Activated effector memory CD4-positive, alpha-beta T cell treated with anti-CD3 and anti-CD28 coated beads, Interleukin-2, amount 50 U/mL, for 16 hours (primary cell): ENCODE measurements at places on chromosomes 6 and 20.

DNA sequence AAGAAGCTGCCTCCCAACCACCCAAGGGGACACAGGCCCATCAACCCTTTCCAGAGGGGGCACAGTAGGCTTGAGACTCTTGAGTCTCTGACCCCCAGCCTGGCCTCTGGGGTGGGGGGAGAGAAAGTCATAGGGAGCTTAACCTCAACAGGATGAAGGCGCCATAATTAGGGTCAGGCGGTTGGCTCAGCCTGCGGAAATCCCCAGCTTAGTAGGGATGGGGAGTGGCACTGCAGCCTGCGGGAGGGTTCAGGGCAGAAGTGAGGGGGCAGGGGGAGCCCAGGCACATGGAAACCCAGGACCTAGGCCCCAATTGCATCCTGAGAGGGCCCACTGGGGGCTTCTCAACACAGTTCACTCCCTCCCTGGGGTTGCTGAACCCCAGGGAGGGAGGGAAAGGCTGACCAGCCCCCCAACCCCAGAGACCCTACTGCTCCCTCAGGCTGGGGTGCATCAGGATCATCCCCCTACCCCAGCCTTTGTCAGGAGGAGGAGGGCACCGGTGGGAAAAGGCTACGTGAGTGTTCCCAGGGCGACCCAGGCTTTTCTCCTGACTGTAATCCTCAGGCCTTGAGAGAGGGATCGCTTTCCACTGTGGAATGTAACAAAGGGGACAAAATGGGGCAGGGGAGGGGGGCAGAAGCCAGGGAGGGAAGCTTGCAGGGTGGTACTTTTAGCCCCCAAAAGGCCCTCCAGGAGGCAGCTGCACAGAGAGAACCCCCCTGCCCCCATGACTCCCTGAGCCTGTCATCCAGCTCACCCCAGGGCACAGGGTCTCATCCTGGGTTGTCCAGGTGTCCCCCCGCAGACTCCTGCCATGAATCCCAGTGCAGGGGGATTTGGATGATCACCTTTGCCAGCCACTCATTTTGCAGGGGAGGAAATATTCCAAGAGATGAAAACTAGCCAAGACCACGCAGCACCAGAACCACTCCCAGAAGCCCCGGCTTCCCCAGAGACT, 46.4 kb downstream of the MRPL14 start:
- peak; percentile 51 for DNase-seq

GRCh38 chr6:136676075-136676474, 116.2 kb downstream of the MAP3K5 start:
- no peak for DNase-seq

DNA sequence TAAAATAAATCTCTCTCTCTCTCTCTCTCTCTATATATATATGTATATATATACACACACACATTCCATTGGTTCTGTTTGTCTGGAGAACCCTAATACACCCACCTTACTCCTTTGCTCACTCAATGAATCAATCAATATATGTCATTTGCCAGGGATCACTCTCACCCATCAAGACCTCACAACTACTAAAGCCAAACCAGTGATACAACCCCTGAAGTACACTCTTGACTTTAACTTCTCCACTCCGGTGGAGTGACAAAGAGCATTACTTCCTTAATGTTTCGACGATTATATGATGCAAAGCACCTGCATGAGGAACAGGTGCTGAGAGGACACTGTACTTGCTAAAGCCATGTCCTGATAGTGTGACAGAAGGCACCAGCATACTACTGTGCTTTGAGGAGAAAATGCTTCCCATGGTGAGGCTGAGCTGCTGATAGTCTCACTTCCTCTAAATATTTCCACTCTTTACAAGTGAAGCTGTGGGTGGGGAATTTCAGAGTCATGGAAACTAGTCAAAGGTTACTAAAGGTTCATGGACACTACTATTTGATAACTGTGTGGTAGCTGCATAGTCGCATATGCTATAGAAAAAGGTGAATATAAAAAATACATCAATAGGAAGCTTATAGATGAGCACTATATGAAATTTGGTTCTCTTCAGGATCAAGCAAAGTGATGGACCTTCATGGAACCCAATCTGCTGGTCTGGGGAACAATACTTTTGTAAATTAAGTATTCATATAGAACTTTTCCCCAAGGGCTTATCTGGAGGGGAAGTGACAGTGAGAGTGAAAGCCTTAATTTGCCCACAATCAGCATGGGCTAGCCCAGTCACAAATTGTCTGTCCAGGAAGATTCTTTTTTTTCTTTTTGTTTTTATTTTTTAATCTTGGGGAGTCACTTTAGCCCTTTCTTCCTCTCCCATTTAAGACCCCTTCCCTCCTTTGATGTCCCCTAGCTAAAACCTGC, 141.9 kb upstream of the NEDD9 start:
- DNase-seq: no peak

DNA sequence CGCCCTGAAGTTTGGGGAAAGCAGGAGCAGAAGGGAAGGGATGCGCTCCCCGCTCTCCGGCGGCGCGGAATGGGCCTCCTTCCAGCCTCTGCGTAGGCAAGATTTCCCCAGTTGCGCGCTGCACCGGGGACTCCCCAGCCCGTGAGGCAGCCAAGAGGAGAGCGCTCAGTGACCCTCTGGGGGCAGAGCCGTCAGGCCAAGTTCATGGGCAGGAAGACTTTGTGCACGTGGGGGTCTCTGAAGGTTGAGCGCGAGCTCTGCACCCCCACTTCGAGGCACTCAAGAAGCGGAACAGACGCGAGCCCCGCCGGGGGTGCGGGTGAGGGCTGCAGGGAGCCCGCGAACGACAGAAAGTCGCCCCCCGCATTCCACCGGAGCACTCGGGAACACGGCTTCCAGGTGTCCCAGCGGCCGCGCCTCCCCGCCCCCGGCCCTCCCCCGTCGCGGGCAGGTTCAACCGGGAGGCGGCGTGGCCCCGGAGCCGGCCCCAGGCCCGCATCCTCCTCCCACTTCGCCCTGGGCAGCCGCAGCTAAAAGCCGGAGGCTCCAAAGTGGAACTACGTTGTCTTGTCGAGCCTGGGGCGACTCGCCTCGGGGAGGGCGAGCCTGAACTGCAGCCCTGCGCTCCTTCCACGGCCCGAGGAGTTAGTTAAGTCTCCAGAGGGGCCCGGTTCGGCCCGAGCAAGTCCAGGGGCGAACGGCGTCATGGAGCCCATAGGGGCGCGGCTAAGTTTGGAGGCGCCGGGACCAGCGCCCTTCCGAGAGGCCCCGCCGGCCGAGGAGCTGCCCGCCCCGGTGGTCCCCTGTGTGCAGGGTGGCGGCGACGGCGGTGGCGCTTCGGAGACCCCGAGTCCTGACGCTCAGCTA, at the start of gene PPP1R3G:
Gene PPP1R3G (plus strand): TSS at position 561 of the 867 bp plus-strand sequence. CDS start 145 bp downstream, at position 706.
- no peak for DNase-seq

DNA sequence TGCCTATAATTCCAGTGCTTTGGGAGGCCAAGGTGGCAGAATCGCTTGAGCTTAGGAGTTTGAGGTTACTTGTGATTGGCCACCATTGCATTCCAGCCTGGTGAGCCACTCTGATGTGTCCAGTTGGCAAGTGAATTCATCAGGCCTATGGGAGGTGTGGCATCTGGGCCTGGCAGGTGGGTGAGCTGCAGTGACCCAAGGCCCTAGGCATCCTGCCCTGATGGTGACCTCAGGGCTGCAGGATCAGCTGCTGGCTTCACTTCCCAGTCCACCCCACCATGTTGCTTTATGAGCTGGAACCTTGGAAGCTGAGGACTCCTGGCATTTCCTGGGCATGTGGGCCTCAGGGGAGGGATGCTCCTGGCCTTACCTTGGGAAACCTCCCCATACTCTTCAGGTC, 20.5 kb downstream of the RSPH9 start:
- no peak for DNase-seq

DNA sequence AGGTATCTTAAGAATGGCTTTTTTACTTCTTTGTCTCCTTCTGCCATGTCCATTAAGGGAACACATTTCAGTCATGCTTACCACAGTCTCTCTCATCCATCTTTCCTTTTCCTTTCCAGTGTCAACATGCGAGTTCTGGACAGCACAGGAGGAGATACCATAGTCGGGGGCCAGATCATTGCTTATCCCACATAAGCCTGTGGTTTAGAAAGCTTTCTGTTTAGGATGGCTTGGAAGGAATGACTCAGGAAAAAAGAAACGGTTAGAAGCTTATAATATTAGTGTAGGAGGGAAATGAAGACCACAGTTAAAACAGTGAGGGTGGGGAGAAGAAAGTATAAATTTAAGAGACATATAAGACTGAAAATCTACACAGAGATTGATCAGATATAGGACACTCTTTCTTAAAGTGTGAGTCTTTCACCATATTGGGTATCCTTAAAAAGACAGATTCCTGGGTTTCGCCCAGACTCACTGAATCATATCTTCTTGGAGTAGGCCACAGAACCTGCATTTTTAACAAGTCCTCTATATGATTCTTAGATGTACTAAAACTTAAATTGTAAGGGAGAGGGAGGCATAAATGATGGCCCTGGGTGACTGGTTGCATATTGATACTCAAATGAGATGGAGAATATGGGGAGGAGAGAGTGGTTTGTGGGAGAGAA, 36.1 kb downstream of the DSE start:
- no peak for DNase-seq

DNA sequence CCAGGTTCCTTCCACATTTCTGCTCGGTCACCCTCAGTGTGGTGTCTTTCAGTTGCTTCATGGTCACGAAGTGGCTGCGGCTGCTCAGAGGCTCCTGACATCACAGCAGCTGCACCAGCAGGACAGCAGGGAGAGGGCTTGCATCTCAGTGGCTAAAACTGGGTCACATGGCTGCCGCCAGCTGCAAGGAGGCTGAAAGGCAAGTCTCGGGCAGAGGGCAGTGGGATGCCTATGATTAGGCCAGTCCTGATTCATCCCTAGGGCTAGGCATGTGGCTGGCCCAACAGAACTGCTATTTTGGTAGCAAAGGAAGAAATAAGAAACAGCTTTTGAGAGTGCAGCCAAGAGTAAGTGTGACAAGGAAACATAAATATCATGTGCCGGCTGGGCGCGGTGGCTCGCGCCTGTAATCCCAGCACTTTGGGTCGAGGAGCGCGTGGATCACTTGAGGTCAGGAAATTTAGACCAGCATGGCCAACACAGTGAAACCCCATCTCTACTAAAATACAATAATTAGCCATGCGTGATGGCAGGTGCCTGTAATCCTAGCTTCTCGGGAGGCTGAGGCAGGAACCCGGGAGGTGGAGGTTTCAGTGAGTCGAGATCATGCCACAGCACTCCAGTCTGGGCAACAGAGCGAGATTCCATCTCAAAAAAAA, 46.6 kb downstream of the RBM38 start:
- no peak for DNase-seq

DNA sequence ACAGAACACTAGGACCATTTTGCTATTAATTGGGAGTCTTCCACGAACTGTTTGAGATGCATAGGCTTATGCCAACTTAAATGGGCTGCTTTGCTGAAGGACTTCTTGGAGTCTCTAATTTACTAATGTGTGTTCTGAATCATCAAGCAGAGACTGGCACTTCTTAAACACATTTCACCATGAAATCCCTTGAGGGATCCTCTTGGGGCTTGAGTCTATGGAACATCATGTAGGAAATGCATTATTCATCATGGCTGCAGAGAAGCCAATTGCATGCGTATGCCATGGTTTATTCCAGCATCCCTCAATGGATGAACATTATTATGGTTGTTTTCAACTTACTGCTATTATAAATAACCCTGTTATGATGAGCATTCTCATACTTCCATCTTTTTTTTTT, 73.4 kb downstream of the FGD2 start:
- DNase-seq: no peak

DNA sequence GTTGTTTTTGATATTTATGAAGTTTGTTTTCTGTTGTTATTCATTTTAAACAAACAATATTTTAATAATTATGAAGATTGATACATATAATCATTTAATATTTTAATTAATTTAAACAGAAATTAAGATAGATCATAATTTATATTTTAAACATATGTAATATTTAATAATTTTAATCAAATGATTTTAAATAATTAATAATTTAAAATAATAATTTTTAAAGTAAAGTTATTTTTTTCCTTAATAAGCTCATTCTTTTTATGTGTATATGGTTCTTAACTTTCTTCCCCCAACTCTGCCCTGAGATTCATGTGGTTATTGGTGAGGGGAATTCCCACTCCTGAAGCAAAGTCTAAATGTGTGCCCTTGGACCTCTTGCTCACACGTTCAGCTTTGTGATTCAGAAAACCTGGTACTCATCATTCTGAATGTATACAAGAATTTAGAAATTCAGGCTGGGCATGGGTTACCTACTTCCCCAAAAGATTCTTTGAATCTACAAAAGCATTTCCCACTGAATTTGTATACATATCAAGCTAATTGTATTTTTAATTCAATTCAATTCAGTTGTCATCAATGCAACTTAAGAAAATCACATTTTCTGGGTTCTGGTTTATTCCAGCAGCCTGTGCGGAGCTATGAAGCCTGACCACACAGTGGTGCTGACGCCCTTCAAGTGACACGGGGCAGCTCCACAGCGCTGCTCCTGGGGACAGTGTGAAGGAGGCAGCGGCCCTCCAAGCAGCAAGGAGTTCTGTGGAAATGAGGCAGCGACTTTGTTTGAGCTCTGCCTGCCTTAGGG, 168.9 kb upstream of the UST start:
- peak; percentile 79 for DNase-seq
